Activated T-helper 2 cell treated with anti-CD3 and anti-CD28 coated beads, Interferon-gamma antibody, Interleukin-2, Interleukin-4, amounts not matched to agents 10 μg/mL and 5 μg/mL and 100 μg/mL, durations not matched to agents 14 hours and 24 hours and 36 hours (primary cell): ENCODE measurements at places on chromosomes 6 and 20.

- no peak for DNase-seq
- no peak overlapping the region for H3K4me3 ChIP-seq
- no peaks in the 10 kb centered on the region for H3K4me1 ChIP-seq
- no peaks in the 10 kb centered on the region for H3K36me3 ChIP-seq
- no peak overlapping the region for H3K27ac ChIP-seq
Measured at GRCh38 chr20:11212272-11212671, 538.5 kb upstream of the JAG1 start.

- H3K36me3 ChIP-seq, result no peaks in the 10 kb centered on the region
- no peak overlapping the region for H3K4me3 ChIP-seq
- no peaks in the 10 kb centered on the region for H3K4me1 ChIP-seq
- H3K27me3 ChIP-seq, result no peaks in the 10 kb centered on the region
Measured at GRCh38 chr20:17169585-17170136, 57.2 kb upstream of the PCSK2 start.

- no peak overlapping the region for H3K27ac ChIP-seq
- DNase-seq, result no peak
- no peaks in the 10 kb centered on the region for H3K4me1 ChIP-seq
- H3K27me3 ChIP-seq, result no peaks in the 10 kb centered on the region
Measured at GRCh38 chr6:123338394-123338793, 298.4 kb downstream of the TRDN start.

DNA sequence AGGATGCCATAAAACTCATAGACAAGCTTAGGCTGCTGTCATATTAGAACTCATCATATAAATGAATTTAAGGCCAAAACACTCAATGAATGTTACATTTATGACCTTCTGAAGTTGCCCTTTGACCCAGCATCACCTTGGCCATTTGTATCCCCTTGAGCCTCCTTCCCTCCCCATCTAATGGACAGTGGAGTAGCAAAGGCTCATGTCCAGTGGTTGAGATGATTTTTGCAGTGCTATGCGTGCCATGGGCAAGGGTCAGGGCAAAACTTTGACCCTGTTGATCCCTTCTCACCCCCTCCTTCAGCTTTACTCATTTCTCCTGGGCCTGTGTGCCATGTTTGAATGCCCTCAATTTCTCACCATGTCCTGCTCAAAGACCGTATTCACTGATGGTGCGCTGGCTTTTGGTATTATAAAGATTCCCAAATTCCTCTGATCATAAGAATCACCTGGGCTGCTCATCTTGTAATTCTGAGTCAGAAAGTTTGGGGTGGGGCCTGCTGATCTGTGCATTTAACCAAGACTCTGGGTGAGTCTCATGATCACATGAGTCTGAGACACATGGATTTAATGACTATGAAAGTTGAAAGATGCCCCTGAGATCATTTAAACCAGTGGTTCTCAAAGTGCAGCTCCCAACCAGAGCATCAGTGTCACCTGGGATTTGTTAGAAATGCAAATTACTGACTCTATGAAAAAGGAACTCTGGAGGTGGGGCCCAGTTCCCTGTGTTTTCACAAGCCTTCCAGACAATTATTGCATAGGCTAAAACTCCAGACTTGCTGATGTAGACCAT lies 57.5 kb upstream of the IL20RA start:
- H3K27me3 ChIP-seq, result no peaks in the 10 kb centered on the region
- H3K4me1 ChIP-seq, result peaks cover 15% of the 10 kb centered on the region
- H3K27ac ChIP-seq, result no peak overlapping the region
- H3K36me3 ChIP-seq, result no peaks in the 10 kb centered on the region
- DNase-seq, result no peak
- H3K4me3 ChIP-seq, result no peak overlapping the region

DNA sequence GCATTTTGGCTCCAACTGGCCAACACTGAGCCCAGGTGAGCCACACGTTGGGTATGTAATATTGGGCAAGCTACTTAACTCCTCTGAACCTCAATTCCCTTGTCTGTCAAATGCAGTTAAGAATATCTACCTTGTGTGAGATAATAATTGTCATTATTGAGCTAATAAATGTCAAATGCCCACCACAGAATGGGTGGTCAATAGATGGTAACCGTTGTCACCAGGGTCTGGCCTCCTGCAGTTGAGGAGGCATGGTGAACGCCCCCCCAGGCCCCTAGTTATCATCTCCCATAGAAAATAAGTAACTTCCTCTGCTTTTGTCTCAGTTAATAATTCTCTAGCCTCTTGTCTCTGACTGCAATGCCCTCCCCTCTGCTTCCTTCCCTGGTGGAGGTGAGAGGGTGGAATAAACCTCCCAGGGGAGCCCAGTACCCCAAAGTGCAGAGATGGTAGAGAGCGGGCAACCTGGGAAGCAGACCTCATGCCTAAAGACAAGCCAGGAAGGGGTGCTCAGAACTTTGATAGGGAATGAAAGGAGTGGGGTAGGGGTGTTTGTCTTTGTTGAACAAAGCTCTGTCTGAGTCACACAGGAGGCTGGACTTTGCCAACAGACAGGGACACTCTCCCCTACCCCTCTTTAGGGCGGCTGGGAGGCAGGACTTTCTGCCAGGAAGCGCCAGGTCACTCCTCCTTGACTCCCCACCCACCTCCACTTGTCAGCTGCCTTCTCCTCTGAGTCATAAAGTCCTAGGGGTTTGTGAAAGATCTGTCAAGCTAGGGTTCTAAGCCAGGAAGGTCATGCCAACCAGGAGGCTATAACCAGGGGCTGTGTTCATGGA lies 1.3 kb upstream of the UNC5CL start:
- peak overlapping the region; percentile 50 for H3K27ac ChIP-seq
- no peak for DNase-seq
- peaks cover 11% of the 10 kb centered on the region for H3K4me1 ChIP-seq
- H3K36me3 ChIP-seq, result no peaks in the 10 kb centered on the region

DNA sequence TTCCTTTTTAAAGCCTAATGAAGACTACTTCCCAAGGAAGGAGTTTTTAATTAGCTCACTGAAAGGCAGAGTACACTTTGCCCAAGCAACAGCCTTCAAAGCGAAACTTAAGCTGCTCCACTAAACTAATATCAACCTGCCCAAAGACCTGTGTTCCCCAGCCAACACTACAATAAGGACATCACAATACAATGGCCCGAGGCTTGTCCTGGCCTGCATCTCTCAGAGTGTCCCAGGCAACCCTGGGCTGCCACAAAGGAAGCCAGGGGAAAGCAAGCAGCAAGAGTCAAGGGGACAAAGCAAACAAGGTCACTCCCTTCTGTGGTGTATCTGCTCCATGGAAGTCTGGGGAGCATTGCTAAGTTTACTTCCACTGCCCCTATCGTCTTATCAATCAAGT lies 52.3 kb downstream of the PIGU start:
- H3K4me3 ChIP-seq, result no peak overlapping the region
- H3K27ac ChIP-seq, result no peak overlapping the region
- peaks cover 21% of the 10 kb centered on the region for H3K4me1 ChIP-seq
- no peaks in the 10 kb centered on the region for H3K27me3 ChIP-seq
- peaks cover 33% of the 10 kb centered on the region for H3K36me3 ChIP-seq
- DNase-seq, result no peak

- peaks cover 49% of the 10 kb centered on the region for H3K27me3 ChIP-seq
- H3K36me3 ChIP-seq, result no peaks in the 10 kb centered on the region
- no peak overlapping the region for H3K27ac ChIP-seq
- DNase-seq, result no peak
- no peak overlapping the region for H3K4me3 ChIP-seq
Measured at GRCh38 chr6:125363039-125363823, 61.5 kb upstream of the HDDC2 start.

DNA sequence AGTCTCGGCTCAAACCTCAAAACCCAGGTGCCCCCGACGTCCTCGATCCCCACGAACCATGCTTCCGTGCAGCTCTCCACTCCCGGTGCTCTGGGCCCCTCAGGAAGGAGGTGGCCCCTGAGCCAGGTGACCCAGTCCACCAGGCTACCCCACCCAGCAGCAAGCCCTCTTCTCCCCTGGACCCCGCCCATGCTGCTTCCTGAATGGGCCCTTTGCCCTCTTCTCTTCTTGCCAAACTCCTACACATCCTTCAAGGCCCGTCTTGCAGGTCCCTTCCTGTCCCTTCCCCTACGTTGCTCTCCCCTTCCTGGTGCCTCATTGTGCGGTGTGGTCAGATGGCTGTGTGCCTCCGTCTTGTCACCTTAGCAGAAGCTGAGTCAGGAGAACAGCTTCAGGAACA lies 3.4 kb upstream of the GATA5 start:
- H3K27ac ChIP-seq, result no peak overlapping the region
- H3K4me3 ChIP-seq, result no peak overlapping the region
- peaks cover 56% of the 10 kb centered on the region for H3K27me3 ChIP-seq

- H3K36me3 ChIP-seq, result peaks cover 15% of the 10 kb centered on the region
- no peak overlapping the region for H3K4me3 ChIP-seq
- no peak for DNase-seq
- H3K27me3 ChIP-seq, result no peaks in the 10 kb centered on the region
- peaks cover 54% of the 10 kb centered on the region for H3K4me1 ChIP-seq
Measured at GRCh38 chr6:90479603-90479926, 107.3 kb downstream of the MAP3K7 start.

GRCh38 chr6:3801960-3802359 lies 47.2 kb upstream of the FAM50B start:
- no peak overlapping the region for H3K4me3 ChIP-seq
- no peaks in the 10 kb centered on the region for H3K27me3 ChIP-seq
- H3K27ac ChIP-seq, result no peak overlapping the region
- DNase-seq, result no peak
- H3K4me1 ChIP-seq, result no peaks in the 10 kb centered on the region

GRCh38 chr6:105214668-105215067 lies 34.9 kb upstream of the POPDC3 start:
- H3K27ac ChIP-seq, result no peak overlapping the region
- peaks cover 17% of the 10 kb centered on the region for H3K4me1 ChIP-seq
- no peak for DNase-seq

DNA sequence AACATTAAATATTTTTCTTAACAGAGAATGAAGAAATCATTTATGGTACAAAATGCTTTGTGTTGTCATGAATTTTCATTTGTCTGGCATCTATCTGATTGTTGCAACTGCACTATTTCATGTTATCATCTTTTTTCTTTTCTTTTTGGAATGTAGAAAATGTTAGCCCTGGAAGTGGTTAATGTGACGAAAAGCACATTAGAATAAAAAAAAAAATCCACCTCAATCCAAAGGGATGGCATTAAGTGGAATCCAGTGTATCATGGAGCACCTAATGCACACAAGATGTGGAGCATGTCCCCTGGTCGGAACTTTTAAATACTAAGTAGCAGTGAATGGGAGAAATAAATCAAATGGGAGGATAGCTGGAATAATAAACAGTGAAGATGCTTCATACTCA lies 172.9 kb upstream of the MCHR2 start:
- no peaks in the 10 kb centered on the region for H3K27me3 ChIP-seq
- DNase-seq, result no peak
- no peak overlapping the region for H3K4me3 ChIP-seq
- peaks cover 35% of the 10 kb centered on the region for H3K4me1 ChIP-seq
- H3K27ac ChIP-seq, result no peak overlapping the region

- no peaks in the 10 kb centered on the region for H3K36me3 ChIP-seq
- no peak for DNase-seq
- no peak overlapping the region for H3K27ac ChIP-seq
- H3K4me3 ChIP-seq, result no peak overlapping the region
Measured at GRCh38 chr6:157602521-157603295, 220.3 kb upstream of the SNX9 start.

- no peak overlapping the region for H3K4me3 ChIP-seq
- no peak overlapping the region for H3K27ac ChIP-seq
- DNase-seq, result no peak
- H3K36me3 ChIP-seq, result peaks cover 10% of the 10 kb centered on the region
- H3K4me1 ChIP-seq, result peaks cover 13% of the 10 kb centered on the region
- H3K27me3 ChIP-seq, result no peaks in the 10 kb centered on the region
Measured at GRCh38 chr6:141490982-141491381, 641.7 kb upstream of the GJE1 start.

DNA sequence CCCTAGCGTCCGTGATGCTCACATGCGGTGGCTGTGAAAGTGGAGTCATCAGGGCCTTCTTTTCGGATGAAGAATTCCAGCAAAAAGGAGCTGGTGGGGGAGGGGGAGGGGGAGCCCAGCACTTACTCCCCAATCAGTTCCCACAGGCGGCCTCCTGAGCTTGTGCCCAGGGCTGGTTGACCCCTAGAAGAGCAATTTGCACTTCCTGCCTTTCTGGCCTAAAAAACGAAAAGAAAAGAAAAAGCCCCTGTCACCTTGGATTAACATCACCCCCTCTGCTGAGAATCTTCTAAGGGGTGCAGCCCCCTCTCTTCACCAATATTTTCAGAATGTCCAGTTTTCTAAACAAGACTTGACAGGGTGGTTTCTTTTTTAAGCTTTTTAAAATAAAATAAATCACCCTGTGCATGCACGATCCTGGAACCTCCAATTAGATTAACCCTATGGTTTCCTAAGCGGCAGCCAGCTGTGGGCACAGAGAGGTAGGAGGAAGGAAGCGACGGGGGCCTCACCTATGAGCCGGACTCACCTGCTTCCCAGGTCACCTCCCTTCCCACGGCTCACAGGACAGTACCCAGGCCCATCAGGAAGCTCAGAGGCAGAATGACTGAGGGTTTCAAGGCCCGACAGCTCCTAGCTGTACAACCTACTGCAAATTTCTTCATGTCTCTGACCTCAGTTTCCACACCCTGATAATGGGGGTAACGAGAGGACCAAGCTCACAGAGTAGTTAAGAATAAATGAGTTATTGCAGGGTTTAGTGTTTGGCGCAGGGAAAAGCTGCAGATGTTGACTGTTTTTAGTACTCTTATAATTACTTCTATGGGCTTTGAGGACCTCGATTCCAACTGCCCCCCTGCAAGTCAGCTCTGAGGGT lies 10.5 kb upstream of the TGM2 start:
- H3K4me1 ChIP-seq, result no peaks in the 10 kb centered on the region
- H3K27ac ChIP-seq, result no peak overlapping the region
- peaks cover 8% of the 10 kb centered on the region for H3K27me3 ChIP-seq
- H3K4me3 ChIP-seq, result no peak overlapping the region

GRCh38 chr20:48601798-48602197 lies 226.0 kb downstream of the PREX1 start:
- no peaks in the 10 kb centered on the region for H3K36me3 ChIP-seq
- no peak for DNase-seq
- no peak overlapping the region for H3K27ac ChIP-seq
- peaks cover 2% of the 10 kb centered on the region for H3K27me3 ChIP-seq
- no peaks in the 10 kb centered on the region for H3K4me1 ChIP-seq
- H3K4me3 ChIP-seq, result no peak overlapping the region

- H3K4me1 ChIP-seq, result peaks cover 20% of the 10 kb centered on the region
- H3K4me3 ChIP-seq, result peak overlapping the region; percentile 37
- H3K36me3 ChIP-seq, result no peaks in the 10 kb centered on the region
- peaks cover 49% of the 10 kb centered on the region for H3K27me3 ChIP-seq
Measured at GRCh38 chr20:62977613-62978560, 25.4 kb downstream of the SLC17A9 start.
